ENCODE measurements at places on chromosomes 6 and 20.
A peak's percentile ranks its signal among the peaks of the same experiment; 100 is the strongest.

DNA sequence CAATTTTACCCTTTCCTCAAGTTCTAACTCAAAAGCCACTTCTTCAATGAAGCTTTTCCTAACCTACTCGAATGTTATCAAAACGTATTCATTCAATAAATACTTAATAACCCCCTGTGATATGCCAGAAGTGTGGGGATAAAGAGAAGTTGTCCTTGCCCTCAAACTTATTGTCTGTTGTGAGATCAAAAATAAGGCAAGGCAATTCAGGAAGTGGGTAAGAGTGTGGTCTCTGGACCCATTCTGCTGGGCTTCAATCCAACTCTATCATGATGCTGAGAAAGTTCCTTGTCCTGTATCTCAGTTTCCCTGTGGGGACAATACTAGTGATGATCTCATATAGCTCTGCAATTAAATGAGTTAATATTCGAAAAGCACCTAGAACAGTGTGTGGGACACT, 92.8 kb downstream of the PRDM1 start:
- DNase-seq, result no peak

GRCh38 chr6:42368181-42368580, 83.5 kb downstream of the TRERF1 start:
- no peak for DNase-seq

DNA sequence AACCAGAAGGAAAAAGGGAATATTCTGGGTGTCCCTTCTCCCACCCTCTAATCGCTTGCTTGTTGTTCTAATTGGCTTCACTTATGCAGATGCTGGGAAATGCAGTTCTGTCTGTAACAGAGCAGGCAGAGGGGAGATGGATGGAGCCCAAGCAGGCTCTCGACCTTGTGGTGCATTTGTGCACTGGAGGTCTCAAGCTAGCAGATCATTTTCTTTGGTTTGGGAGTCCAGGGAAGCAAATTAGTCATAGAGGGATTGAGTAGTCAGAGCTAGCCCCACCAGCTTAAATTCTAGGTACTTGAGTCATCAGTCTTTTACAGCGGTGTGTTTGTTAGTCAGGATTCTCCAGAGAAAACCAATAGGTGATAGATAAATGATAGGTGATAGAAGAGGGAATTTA, 234.7 kb upstream of the ECI2 start:
- no peak for DNase-seq

- DNase-seq, result no peak
Measured at GRCh38 chr6:113120224-113120581, 736.9 kb upstream of the MARCKS start.

GRCh38 chr20:46317685-46318177, 9.4 kb upstream of the CDH22 start:
- no peak for DNase-seq

DNA sequence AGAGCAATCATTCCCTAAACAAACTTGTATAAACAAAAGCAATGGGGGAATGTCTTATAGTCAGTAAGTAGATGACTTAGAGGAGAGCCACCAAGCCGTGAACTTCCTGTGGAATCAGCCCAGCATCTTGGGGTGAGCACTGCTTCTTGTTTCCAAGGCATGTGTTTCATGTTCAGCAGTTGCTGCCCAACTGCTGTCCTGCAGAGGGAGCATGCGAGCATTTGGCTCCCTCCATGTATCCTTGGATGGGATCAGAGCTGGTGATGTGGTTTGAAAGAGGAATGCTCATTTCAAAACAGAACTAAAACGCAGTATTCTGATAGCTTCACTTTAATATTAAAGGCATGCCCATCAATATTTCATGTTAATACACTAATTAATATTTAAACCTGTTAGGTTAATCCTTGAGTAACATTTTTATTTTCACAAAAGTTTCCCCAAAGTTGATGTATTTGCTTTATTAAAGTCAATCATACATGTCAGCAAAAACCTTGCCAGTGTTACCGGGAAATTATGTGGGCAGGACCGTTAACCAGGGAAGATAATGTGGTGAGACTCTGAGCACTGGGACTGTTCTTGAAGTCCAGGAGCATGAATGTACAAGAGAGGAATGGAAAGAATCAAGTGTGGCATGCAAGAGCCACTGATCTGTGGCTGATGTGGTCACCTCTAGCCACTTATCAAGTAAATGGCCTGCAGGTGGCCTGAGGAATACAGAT, 172.1 kb upstream of the GGTLC1 start:
- peak; percentile 52 for DNase-seq

GRCh38 chr6:6709106-6709505, 120.6 kb downstream of the LY86 start:
- DNase-seq, result no peak

GRCh38 chr6:34667481-34668238, 28.9 kb downstream of the ILRUN start:
- DNase-seq, result no peak

GRCh38 chr6:149235130-149235561, 82.4 kb upstream of the TAB2 start:
- DNase-seq, result no peak

GRCh38 chr6:11486051-11486450, 51.5 kb upstream of the TMEM170B start:
- DNase-seq, result no peak

DNA sequence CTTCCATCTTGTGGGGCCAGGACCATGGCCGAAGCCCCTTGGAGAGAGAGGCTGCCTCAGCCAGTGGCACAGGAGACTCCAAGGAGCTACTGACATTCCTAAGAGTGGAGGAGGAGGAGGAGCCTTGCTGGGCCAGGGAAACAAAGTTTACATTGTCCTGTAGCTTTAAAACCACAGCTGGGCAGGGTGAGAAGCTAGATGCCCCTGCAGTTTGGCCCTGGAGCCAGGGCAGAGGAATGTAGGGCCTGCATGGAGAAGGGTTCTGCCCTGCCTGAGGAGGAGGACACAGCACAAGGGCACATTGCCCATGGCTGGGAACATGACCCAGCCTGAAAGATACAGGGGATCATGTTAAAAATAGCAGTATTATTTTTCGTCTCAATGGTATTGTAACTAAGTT, 37.4 kb downstream of the PLCG1 start:
- DNase-seq, result no peak

- DNase-seq, result no peak
Measured at GRCh38 chr20:44028868-44029847, 114.5 kb downstream of the TOX2 start.

DNA sequence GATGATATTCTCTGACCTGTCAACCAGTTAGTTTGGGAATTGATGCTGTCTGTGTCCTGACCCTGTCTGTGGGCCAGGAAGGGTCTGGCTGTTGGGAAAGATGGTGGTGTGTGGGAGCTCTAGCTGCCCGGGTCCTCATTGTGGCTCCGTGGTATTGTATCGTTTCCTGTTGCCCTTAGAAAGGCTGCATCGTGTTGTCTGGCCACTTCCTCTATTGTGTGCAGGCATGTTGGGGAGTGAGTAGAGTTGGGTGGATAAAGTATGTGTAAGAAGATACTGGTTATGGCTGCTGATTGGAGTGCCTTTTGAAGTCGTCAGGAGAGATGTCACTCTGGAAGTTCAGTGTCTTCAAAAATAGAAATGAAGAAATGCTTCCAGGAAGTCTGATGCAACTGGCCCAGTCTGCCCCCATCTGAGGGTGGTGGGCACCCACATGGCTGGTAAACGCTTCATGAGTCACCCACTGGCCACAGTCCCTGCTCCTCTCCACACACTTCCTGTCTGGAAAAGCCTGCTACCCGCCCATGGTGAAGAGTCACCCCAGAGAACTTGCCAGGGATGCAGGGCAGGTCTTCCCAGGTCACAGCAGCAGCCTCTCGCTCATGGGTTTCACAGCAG, 27.9 kb downstream of the PPARD start:
- peak; percentile 24 for DNase-seq

DNA sequence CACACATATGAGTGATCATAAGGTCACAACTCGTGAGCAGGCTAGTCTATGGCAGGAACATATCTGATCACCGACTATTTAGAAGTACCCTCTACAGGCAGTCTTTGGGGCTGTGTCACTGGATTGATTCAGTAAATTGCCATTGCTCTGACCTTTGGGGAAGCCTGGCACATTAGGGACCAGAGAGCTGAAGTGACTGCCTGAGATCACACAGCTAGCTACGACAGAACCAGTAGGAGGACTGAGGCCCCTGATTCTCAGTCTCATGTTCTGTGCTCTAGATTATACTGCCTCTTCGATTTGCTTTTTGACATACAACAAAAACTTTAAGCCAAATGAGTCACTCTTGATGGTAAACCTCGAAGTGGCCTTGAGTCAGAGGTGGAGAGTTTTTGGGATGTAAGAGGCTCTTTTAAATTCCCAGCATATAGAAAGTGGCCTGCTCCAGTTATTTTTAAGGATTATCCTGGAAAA, 247.5 kb upstream of the SUPT3H start:
- DNase-seq, result no peak

Measured in head of caudate nucleus (tissue), 42 donors.